ENCODE measurements at places on chromosomes 2 and 18.

DNA sequence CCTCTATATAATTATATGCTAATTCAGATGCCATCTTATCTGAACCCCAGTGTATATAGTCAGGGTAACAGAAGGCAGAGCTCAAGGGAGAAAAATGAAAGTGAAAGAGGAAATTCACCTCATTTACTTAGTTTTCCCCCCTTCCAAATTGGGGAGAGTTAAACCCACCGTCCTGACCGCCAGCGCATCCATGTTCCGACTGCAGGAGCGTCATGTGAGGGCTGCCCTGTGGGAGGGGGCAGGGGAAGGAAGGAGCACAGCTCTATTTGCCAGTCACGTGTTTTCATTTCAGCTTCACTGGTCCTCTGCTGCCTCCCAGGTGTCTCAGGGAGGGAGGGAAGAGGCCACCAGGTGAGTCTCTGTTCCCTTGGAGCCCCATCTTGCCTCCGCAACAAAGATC lies 13.2 kb downstream of the CNNM4 start:
- peak; percentile 52 for DNase-seq

GRCh38 chr2:9984217-9984739 lies 32.8 kb downstream of the GRHL1 start:
- peak; percentile 40 for DNase-seq

GRCh38 chr18:9984080-9984479 lies 70.3 kb downstream of the VAPA start:
- DNase-seq = no peak

DNA sequence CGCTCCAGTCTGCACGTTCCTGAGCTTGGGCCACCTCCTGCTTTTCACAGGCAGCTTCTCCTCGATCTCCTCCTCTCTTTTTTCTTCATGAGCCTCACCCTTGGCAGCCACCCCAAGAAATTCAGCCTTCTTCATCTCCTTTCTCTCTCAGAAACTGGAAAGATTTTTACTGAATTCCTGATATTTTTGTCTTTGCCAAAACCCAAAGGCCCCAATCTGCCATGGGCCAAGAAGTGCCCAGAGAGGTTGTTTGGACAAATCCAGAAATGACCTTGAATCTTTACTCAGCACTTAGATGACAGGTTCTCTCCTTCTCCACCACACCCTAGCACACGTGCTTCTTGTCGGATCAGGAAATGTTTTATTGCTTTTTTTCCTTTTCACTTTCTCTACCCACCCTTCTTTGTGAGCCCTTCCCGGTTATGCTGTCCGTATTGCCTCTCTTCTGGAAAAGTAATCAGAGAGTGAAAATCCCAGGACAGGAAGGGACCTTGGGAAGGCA lies 134.5 kb upstream of the TNP1 start:
- DNase-seq = no peak

DNA sequence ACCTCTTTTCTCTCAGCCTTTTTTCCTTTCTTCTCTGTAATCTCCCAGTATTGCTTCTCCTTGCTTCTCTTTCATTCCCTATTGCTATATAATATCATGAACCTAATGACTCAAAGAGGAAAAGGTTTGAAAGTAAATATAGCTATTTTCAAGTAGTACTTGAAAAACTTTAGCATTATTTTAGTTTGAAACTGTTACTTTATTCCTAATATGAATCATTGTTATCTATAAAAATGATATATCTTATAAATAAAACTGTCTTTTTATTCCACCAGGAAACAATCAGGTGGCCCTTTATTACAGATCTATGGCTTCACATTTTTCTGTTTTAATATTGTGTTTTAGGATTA lies 311 bp upstream of the SCN1A start:
- DNase-seq = no peak

DNA sequence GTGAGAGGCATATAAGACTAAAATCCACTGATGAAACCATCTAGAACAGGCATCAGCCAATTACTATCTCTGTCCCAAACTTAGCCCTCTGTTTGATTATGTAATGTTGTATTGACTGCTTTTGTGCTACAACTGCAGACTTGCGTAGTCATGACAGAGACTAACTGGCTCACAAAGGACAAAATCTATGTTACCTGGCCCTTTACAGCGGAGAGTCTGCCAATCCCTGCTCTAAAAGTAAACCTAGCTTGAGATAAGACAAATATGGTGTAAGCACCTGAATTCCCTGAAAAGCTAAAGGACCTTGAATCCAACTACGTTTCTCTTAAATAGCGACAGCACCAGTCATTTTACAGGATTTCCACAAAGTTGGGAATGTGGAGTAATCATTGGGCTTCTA lies 102.8 kb upstream of the LRRTM1 start:
- DNase-seq = no peak

- DNase-seq = no peak
Measured at GRCh38 chr18:8635087-8635486, 25.9 kb downstream of the RAB12 start.

GRCh38 chr2:19826874-19827273 lies 74.9 kb downstream of the TTC32 start:
- no peak for DNase-seq

DNA sequence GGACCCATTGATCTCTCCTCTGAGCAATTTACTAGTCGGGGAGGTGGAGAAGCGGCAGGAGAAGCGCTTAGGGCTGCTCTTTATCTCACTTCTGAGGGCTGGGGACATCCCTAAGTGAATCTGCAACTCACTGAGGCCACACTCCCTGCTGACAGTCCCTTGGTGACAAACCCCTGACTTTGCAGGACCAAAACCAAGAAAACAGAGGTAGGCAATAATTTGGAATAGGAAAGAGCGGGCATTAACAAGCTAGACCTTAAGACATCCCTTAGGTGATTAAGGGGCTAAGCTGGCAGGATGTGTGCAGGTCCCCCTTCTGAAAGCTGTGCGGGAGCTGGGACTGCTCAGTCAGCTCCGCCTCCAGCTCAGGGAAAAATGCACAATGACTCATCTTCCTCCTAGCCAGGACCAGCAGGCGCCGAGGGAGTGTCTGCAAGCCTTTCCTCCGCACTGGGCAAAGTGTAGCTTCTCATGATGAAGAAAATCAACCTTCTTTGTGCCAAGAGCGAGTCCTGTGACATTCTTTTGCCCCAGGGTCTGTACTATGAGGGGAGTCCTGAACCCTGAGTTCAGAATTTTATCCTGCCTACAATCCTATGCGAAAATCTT lies 63.3 kb downstream of the BOD1L2 start:
- no peak for DNase-seq

GRCh38 chr2:36414307-36414706 lies 58.7 kb downstream of the CRIM1 start:
- DNase-seq = no peak

DNA sequence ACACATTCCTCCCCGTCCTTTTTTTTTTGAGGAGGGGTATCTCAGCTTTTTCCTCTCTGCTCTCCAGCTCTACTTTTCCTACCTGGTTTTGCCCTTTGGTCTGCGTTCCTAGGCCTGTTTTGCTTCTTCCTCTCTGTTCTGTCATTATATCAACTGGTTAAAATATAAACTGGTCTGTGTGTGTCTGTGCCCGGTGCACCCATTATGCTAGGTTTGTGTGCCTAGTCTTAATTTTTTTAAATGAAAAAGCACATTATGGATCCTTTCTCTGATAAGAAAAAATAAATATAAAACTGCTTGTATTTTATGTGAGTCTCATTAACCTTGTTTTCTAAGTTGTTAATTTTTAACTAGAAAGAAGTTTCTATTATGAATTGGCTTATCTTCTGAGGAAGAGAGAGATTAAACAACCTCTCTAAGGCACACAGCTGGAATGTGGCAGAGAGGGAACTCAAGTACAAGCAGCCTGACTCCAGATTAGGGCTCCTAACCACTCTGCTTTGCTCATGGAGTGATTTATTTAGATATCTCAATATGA lies 17.4 kb downstream of the SLC38A11 start:
- DNase-seq = no peak

- no peak for DNase-seq
Measured at GRCh38 chr2:174473796-174474195, 13.0 kb downstream of the GPR155 start.

DNA sequence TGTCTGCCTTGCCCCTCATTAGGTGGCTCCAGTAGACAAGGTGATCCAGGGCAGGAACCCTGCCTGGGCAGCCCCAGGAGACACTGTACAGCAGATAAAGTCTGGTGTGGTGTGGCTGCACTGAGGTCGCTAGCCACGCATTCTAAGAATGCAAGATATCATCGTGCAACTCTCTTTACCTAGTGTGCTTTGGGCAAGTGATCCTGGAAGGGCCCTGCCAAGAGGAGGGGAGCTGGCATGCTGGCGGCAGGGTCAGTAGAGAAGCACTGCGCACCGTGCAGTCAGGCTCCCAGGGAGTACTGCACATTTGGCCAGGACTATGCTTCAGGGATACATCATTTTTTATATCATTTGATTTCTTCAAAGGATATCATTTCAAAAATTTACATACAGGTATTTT lies 195.3 kb upstream of the SMAD2 start:
- no peak for DNase-seq

DNA sequence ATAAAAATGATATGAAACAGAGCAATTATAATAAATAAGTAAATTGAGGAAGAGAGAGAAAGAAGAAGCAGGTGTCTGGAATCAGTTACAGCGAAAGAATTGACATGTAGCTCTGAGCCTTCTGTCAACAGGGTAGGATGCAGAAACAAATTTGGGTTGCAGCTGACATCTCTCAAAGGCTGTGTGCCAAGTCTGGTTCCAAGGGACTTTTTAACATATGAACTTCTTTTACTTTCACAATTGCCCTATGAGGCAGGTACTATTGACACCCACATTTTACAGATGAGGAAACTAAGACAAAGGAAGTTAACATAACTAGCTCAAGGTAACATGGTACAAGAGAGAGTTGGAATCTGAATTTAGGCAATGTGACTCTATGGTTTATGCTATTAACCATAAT lies 260.0 kb downstream of the ASXL3 start:
- DNase-seq = no peak

GRCh38 chr2:88265352-88266303 lies 95.5 kb downstream of the THNSL2 start:
- DNase-seq = no peak

DNA sequence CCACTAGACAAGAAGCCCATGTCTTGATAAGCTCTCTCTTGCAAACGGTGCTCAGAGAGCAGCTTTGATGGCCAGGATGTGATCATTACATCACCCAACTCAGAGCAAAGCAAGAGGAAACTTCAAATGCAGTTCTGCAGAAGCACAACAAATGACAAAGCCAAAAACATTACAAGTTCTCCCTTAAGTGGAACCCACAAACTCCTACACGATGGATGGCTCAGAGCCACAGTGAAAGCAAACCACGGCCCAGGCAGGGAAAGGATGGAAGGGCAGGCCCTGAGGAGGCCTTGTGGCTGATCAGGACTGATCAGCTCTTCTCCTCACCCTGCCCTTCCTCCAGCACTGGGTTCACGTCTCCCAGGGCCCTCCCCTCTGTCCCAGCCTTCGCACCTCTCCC lies 326.4 kb downstream of the EIPR1 start:
- DNase-seq = no peak

GRCh38 chr2:9364791-9365497 lies 58.4 kb downstream of the ITGB1BP1 start:
- DNase-seq = no peak

All from stimulated activated CD8-positive, alpha-beta memory T cell treated with anti-CD3 and anti-CD28 coated beads, Interleukin-4, amount 100 ng/mL, for 48 hours (primary cell).